Activated T-cell treated with anti-CD3 and anti-CD28 coated beads for 4 hours (primary cell): ENCODE measurements at places on chromosomes 5 and 9.

GRCh38 chr5:154972476-154973080 lies 31.7 kb downstream of the MRPL22 start:
- DNase-seq, result no peak

DNA sequence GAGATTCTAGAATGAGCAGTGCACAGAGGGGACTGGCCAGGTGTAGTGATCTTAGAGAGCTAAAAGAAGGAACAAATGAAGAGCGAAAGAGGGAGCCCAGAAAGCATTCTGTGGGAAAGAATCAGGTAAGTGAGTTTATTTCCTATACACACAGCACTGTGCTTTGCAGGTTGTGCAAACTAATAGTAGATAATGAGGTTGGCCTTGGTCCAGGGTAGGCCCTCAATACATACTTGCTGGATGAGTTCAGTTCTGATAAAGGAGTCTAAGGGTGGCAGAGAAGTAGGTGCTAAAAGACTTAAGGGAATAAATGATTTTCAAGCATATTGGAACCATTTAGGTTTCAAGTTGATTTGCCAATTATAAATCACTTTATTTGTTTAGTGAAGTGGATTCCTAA lies 122.0 kb downstream of the NPR3 start:
- no peak for DNase-seq

DNA sequence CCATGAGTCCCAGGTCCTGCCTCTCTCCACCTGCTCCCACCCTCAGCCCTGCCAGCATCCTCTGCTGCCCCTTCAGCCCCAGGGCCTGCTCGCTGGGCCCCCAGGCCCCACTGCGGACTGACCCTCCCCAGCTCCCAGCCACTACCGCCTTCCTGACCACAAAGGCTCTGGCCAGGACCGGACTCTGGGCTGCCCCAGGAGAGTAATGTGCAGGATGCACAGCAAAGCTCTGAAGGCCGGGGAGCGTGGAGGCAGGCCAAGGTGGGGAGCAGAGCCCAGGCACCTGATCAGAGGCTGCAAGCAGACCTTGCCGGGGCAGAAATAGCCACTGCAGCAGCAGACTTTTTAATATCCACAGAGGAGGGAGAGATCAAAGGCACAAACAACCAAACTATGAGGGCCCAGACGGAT lies 27.9 kb downstream of the IPPK start:
- DNase-seq, result no peak

DNA sequence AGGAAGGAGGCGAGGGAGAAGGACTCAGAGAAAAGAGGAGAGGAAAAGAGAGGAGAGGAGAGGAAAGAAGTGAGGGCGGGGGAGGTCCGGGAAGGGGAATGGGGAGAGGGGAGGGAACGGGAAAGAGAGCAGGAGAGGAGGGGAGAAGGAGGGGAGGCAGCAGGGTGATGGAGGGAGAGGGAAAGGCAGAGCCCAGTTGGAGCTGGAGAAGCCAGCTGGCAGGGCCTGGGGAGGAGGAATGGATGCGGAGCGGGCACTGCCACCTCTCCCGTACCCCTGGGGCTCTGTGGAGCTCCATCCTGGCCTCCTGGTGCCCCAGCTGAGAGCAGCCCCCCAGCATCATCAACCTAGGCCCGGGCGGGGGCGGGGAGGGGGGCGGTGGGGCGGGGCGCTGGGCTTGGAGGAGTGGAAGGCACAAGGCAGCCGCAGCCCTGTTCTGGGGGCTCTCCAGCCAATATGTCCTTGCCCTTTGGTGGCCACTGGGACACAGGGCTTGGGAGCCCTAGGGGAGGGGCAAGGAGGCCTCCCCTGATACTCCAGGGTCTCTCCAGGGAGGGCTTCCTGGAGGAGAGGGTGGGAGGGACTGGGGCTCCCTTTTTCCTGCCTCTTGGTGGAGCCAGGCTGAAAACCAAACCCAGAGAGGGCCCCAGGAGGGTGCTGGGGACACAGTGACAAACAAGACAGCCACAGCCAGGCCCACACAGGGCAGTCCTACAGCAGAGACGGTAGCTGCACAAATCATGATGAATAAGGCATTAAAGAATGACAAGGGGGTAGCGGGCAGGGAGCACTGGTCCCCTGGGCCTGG lies 123.7 kb downstream of the C9orf50 start:
- no peak for DNase-seq

- no peak for DNase-seq
These were observed 38.7 kb downstream of the VCAN start for GRCh38 chr5:83510260-83510659.

GRCh38 chr5:103657301-103657700 lies 94.7 kb upstream of the NUDT12 start:
- DNase-seq, result no peak

GRCh38 chr5:118544887-118545449 lies 443.4 kb downstream of the DTWD2 start:
- DNase-seq, result no peak

- DNase-seq, result no peak
These were observed 209.6 kb downstream of the TTLL11 start for GRCh38 chr9:121883281-121884056.

GRCh38 chr9:91117959-91118703 lies 243.6 kb downstream of the AUH start:
- no peak for DNase-seq

GRCh38 chr5:125311743-125312142 lies 565.3 kb upstream of the ZNF608 start:
- DNase-seq, result no peak

- no peak for DNase-seq
These were observed 924.9 kb upstream of the DMAC1 start for GRCh38 chr9:8724284-8725018.

DNA sequence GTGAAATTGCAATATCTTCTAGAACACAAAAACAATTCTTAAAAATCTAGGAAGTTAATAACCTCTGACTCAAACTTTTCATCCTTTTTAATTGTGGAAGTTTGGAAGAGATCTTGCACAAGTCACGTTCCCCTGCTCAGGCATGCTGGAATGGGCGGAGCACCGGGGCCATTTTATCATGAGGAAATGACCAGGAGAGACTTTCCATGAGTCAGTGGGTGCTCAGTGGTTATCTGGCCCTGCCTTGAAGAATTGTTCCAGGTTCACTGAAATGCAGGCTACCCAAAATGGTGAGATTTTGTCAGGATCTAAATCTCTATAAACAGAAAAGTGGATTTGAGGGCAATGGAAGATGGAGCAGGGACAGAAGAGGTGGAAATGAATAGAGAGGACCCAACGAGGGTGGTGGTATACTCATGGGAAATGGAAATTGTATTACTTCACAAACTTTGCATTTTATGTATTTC lies 61.2 kb downstream of the FYB1 start:
- no peak for DNase-seq

DNA sequence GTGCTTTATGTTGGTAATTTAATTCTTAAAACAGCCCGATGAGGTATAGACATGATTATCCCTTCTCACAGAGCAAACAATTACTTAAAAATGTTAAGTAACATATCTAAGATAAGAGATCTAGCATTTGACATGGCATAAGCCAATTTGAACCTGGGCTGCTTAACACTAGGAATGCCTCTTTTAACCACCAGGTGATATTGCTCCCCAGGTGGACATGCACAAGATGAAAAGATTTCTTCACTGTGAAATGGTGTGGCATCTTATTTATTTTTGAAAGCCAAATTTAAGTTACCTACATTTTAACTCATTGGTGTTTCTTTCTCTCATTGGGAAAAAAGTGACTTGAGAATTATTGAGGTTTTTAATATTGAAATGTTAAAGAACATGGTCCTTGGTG lies 15.8 kb upstream of the LRRC70 start:
- DNase-seq, result no peak

DNA sequence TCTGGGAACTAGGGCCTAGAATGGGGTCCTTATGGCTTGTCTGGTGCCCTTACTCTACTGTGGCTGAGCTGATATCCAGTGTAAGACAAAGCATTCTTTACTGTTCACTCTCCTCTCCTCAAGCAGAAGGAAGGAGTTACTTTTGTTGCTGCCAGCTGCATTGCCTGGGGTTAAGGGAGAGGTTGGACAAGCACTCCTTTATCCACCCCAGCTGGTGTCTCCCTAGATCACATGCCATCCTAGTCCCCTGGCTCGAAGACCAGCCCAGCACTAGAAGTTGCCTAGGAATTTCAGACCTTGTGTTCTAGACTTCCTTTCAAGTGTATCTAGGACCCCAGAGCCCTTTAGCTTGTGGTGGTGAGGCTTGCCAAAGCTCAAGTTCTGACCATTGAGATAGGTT lies 1051.5 kb upstream of the C9orf72 start:
- no peak for DNase-seq

DNA sequence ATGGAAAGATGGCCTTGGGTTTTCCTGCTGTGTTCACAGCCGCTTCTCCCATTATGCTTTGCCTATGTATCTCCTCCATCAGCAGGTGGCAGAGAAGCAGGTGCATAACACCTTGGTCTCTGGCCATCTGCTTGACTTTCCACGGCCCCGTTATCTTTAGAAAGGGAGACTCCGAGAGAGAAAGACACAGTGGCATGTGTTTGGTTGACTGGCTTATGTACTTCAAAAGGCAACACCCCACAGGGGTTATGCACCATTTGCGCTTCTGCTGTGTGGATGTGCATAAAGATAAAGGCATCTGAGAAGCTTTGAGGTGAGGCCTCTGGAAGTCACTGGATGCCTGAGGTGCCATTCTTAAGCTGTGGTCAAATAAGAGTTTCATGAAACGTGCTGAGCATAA lies 138.4 kb downstream of the EGFLAM start:
- DNase-seq, result no peak

DNA sequence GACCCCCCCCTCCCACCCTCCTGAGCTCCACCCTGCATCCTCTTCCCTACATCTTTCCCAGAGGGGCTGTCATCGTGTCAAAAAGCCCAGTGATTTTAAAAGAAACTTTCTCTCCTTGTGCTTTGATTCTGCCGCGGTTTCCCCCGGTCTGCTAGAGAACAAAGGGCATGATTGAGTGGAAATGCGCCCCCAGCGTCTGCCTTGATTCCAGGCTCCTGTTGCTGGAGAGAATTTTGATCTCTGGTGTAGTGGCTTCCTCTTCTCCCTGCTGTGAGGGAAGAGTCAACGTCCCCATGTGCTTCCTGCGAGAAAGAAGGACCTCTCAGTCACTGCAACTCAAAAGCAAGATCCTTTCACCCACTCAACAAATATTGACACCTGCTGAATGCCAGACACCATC lies 61.9 kb upstream of the RAPGEF1 start:
- DNase-seq, result no peak

- no peak for DNase-seq
These were observed 26.7 kb downstream of the RNF145 start for GRCh38 chr5:159182691-159183090.

- no peak for DNase-seq
These were observed 9.7 kb downstream of the LIFR start for GRCh38 chr5:38546691-38547146.

- no peak for DNase-seq
These were observed 144.2 kb downstream of the MLLT3 start for GRCh38 chr9:20477940-20478620.

- DNase-seq, result no peak
These were observed 66.0 kb downstream of the FBN2 start for GRCh38 chr5:128472036-128472435.

- no peak for DNase-seq
These were observed 207.0 kb downstream of the GAPVD1 start for GRCh38 chr9:125468646-125469045.

GRCh38 chr9:77648234-77649108 lies at the start of gene GNA14:
Gene GNA14 (minus strand): TSS chr9:77648322. CDS start chr9:77647793, 529 bp downstream.
- DNase-seq, result no peak

DNA sequence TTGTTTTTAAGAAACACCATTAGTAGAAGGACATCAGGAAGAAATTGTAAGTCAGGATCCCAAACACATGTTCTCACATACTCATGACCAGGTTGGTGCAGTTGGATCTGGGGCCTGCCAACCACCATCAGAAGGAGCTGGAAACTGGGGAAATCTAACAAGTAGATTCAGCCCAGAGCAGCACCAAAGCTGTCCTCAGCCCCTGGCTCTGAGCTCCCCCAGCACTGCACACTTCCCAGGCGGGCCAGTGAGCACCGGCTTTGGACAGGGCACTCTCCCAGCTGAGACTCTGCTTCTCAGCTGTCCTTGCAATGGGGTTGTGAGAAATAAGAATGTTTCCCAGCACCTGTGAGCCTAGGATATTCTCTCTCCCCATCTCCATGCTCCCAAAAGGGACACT lies 162.5 kb downstream of the PAX5 start:
- no peak for DNase-seq

GRCh38 chr9:105330201-105330600 lies 85.8 kb downstream of the SLC44A1 start:
- no peak for DNase-seq

GRCh38 chr5:120516805-120517204 lies 52.7 kb downstream of the PRR16 start:
- no peak for DNase-seq

DNA sequence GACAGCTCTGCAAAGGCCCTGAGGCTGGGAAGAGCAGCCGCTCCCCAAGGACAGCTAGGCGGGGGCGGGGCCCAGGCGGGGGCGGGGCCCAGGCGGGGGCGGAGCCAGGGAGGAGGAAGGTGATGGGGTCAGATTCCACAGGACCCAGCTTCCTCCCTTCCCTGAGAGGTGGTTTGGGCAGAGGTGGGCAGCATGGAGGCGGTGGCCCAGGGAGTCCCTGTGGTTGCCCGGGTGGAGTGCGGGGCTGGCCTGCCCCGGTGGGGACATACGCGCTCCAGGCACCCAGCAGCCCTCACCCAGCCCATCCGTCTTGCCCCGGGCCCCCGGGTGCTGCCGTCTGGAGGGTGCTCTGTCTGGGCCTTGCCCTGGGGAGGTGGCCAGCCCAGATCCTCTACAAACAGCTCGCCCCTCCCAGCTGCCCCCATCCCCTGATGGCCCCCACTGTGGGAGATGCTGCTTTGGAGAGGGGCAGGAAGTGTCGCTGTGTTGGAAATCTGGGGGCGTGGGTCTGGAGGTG lies 11.0 kb upstream of the RNU6ATAC start:
- DNase-seq, result no peak

DNA sequence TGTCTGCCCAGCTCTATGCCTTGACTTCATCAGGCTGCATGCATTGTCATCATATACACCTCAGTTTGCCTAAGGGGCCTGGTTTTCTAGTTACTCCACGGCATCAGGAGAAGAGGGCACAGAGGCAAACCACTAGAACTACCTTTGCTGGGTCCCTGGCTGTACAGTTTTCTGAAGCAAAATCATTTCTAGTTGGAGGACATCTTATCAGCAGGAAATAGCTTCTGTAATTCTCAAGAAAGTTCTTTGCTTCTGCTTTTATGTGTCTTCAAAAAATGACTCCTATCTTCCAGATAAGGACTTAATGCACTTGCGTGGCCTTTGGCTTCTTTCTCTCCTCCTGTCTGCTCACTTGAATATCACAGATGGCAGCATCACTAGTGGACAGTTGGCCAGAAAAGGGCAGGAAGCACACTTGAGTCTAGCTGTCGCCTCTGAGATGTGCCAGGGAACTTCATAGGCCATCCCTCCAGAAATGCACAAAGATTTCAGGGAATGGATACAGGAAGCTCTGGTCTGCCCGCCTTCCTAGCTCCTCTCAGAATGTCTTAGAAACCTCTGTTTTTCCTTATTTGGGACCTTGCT lies 22.4 kb upstream of the LTC4S start:
- DNase-seq, result no peak

GRCh38 chr9:113184539-113184938 lies 33.7 kb downstream of the SLC31A2 start:
- DNase-seq, result no peak
